ENCODE measurements at places on chromosomes 1 and 21. TPM values are rescaled to one million over a fixed set of nuclear protein-coding genes. Genes with fewer than 3 reads are reported as not detected.

Gene AMY1C
- not detected for total RNA-seq

Gene IL22RA1
- 7.5 TPM for total RNA-seq

Gene FAM167B
- total RNA-seq = 0.70 TPM

Gene CHIA
- total RNA-seq = not detected

Gene CYP4A11
- not detected for total RNA-seq

Gene KLHDC9
- total RNA-seq = 1.0 TPM

Gene FNDC10
- 8.8 TPM for total RNA-seq

Gene CFHR2
- total RNA-seq = not detected

Gene HCN3
- 4.5 TPM for total RNA-seq

Gene CFAP126
- 0.32 TPM for total RNA-seq

Gene ACTL8
- 1.0 TPM for total RNA-seq

Gene L1TD1
- total RNA-seq = not detected

Gene KIAA1614
- 0.74 TPM for total RNA-seq

Gene HEYL
- 3.1 TPM for total RNA-seq

Gene OR2L5
- total RNA-seq = not detected

Gene MSH4
- total RNA-seq = not detected

Gene MTF2
- 13.1 TPM for total RNA-seq

Gene CCDC30
- total RNA-seq = 0.55 TPM

Gene OR10K1
- not detected for total RNA-seq

Gene GRIK3
- not detected for total RNA-seq

All from A549 treated with Mapracorat at 1 μM for 4 hours (cell line).